Activated CD4-positive, alpha-beta T cell treated with anti-CD3 and anti-CD28 coated beads for 48 hours (primary cell): ENCODE measurements at places on chromosomes 11 and 22.
A peak's percentile ranks its signal among the peaks of the same experiment; 100 is the strongest.

- no peak for DNase-seq
Measured at GRCh38 chr11:116862951-116863350, 25.5 kb upstream of the APOA1 start.

GRCh38 chr22:20566420-20567260, 59.2 kb downstream of the MED15 start:
- peak; percentile 66 for DNase-seq

DNA sequence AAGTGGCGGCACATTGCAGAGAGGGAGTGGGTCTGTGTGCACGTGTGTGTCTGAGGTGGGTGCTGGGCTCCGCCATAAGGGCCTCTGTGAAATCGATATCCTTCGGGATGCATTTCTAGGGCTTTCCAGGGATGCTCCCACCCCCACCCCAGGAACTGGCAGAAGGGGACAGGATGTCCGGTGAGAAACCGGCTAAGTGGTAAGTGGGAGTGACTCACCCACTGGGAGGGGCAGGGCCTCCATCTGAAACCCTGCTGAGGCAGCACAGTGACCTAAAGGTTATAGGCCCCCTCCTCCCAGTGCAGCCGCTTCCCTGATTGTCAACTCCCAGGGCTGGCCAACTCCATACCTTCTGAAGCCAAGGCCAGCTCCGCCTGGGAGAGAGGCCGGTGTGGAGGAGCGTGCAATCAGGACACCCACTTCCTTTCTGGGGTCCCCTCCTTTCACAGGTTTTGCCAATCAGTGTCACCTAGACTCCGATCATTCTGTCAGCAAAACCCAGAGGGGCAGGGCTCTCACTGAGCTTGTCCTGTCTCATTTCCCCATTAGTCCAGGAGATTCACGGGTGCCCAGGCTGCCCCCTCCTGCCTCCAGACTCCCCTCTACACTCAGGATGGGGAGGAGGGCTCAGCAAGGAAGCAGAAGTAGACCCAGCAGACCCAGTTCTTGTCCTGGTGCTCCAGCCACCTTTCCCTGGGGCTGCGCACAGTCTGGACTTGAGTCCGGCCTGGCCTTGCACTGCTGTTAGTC, 44.5 kb downstream of the NECTIN1 start:
- no peak for DNase-seq

DNA sequence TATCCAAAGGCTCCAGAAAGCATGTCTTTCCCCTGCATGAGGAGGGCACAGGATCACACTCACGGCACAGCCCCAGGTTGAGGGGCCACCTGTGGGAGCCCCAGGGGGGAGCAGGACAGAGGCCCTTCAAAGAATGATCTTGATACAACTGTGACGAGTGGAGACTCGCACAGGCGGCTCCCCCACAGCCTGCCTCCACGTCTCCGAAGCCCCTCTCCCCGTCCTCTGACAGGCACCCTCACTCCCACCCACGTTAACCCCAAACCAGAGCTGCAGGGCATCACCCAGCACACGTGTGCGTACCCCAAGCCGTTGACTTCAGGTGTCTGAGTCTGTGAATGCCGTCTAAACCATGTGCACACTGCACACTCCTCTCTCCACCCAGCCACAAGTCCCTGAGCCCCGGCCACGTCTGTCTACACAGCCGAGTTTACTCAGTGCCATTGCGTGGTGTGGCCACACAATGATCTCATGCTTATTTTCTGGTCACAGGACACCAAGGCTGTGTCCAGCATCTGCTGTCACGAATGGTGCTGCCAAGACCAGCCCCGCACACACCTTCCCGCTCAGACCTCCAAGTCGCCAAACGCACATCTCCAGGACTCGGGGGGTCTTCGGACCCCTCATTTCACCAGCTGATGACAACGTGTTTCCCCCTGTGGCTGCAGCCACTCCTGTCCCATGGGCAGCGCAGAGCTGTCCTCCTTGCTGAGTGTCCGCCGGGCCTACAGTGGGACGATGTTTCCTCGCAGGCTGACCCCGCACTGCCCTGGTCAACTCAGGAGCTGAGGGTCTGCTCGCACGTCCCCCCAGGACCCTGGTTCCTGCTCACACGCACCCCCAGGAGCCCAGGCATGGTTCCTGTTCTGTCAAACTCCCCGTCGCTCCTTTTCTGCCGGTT, 251.2 kb downstream of the BRD1 start:
- no peak for DNase-seq

- no peak for DNase-seq
Measured at GRCh38 chr11:40281052-40281580, 1178.3 kb downstream of the LRRC4C start.

DNA sequence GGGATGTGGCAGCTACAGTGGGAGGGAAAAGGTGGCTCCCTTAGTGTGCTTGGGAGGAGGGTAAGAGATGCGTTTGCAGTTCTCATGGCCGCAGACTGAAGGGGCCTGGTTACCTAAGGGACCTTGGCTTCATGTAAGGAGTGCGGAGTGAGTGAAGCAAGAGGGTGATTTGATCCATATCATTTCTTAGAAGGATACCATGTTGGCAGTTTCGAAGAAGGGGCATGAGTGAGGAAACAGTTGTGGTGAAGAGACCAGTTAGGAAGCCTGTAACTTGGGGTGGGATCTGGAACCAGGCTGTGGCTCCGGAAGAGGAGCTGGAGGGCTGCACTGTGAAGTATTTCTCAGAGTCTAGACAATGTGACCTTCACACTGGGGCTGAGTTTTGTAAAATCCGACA, 45.0 kb downstream of the ST3GAL4 start:
- no peak for DNase-seq

- no peak for DNase-seq
Measured at GRCh38 chr11:90213322-90213721, 9.5 kb downstream of the CHORDC1 start.
